ENCODE measurements at places on chromosomes 7 and 10. TPM values are rescaled to one million over a fixed set of nuclear protein-coding genes. Genes with fewer than 3 reads are reported as not detected.

NAPEPLD gene
- total RNA-seq = 7.4 TPM

IPMK gene
- 5.7 TPM for total RNA-seq

GNAT3 gene
- not detected for total RNA-seq

PARD3 gene
- total RNA-seq = 1.2 TPM

CLRN3 gene
- not detected for total RNA-seq

RPEL1 gene
- not detected for total RNA-seq

PPP1R3C gene
- total RNA-seq = not detected

GRCh38 chr7:137753575-137753947 is 93.2 kb downstream of the DGKI start:
- no peaks in the 10 kb centered on the region for H3K4me1 ChIP-seq
- H3K4me3 ChIP-seq = no peak overlapping the region
- H3K27me3 ChIP-seq = peaks cover 6% of the 10 kb centered on the region
- H3K36me3 ChIP-seq = no peaks in the 10 kb centered on the region

DNA sequence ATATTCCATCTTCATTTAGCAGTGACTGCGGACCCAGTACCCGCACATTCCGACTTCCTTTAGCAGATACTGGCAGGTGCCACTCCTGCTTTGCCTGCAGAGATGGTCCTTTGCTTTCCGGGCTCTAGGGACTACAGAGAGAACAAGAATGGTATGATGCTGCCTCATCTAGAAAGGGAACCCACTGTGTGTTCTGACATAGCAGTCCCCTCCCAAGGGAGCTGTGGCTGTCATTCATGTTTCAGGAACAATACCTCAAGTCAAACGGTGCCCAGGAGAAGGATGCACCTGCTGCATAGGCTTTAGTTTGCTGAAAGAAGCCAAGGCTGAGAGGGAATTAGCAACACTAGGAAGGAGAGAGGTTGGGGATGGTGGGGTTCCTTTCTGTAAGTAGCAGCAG is 15.9 kb upstream of the TMEM72 start:
- no peak overlapping the region for H3K27ac ChIP-seq
- no peak for DNase-seq
- H3K36me3 ChIP-seq = no peaks in the 10 kb centered on the region
- no peak overlapping the region for H3K4me3 ChIP-seq

GRCh38 chr7:22853674-22854157 is 31.1 kb upstream of the TOMM7 start:
- H3K27me3 ChIP-seq = no peaks in the 10 kb centered on the region
- peaks cover 32% of the 10 kb centered on the region for H3K4me1 ChIP-seq
- H3K27ac ChIP-seq = peak overlapping the region; percentile 95
- peak overlapping the region; percentile 88 for H3K4me3 ChIP-seq

DNA sequence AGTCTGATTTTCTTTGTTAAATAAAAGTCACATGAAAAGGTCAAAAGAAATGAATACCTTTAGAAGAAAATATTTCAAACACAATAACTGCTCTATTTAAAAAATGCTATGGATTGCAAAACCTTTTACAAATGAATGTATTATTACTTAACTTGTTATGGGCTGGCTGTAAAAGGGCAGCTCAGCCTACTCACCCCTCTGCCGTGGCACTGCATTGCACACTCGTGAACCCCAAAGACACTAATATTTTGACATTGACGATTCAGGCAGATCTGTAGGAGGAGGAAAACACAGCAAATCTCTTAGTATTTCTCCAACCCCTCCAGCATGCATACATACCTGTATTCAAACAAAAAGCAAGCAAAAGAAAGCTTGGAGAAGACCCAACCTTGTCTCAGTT is 149.5 kb downstream of the FANK1 start:
- no peaks in the 10 kb centered on the region for H3K27me3 ChIP-seq
- no peak overlapping the region for H3K27ac ChIP-seq
- peaks cover 11% of the 10 kb centered on the region for H3K4me1 ChIP-seq

DNA sequence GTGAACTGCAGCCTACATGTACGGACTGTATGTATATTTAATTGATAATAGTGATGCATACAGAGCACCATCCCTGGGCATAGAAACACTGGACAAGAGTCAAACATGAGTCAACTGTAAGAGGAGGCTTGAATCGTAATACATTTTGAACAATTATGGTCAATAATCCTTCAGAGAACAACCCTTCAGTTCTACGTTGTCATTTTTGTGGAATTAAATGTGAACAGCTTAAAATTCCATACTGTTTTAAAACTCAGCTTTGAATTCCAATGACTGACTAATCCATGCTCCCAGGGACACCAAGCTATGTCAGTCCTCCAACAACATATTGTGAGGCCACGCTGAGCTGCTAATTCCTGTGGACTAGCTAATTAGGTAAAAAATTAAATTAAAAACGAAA is 41.5 kb upstream of the KMT2E start:
- DNase-seq = no peak
- no peak overlapping the region for H3K4me3 ChIP-seq

All from activated CD4-positive, alpha-beta T cell treated with anti-CD3 and anti-CD28 coated beads, Interleukin-2, amount 10 ng/mL, durations not matched to agents 7 days and 5 days (primary cell).